HCT116 (cell line): ENCODE measurements at places on chromosomes 5 and 9.

- no peak for DNase-seq
Measured at GRCh38 chr5:58902765-58903164, 319.9 kb downstream of the RAB3C start.

DNA sequence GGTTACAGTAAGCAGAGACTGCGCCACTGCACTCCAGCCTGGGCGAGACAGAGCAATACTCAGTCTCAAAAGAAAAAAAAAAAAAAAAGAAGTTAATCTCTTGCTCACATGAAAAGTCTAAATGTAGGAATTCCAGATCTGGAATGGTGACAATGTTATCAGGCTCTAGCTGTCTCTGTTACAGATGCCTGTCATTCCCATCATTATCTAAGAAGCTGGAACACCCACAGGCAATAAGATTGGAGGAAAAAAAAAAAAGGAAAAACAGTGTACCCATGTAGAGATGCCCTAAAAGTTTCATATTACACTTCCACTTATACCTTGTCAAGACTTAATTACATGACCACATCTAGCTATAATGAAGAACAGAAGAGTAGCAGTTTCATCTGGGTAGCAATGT, 38.2 kb downstream of the PTBP3 start:
- no peak for DNase-seq

GRCh38 chr5:17723876-17724275, 89.6 kb downstream of the TAF11L14 start:
- no peak for DNase-seq

DNA sequence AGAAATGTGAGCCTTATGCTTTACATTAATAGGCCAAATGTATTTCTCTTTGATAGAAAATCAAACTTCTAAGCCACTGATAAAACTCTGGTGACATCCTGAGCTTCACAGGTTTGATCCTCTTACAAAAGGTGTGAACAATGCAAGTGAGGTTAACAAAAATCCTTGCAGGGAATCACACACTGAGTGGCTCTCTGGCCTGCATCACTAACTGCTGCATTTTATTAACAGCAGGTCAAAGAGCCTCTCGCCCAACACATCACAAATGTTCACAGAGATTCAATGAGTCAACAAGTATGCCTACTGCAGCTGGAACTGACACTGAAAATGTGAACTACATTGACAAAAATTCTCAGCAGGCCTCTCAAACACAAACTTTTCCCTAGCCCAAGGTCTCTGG, 122.3 kb downstream of the SEMA5A start:
- no peak for DNase-seq

GRCh38 chr5:81776258-81776657, 25.4 kb upstream of the SSBP2 start:
- DNase-seq, result no peak

DNA sequence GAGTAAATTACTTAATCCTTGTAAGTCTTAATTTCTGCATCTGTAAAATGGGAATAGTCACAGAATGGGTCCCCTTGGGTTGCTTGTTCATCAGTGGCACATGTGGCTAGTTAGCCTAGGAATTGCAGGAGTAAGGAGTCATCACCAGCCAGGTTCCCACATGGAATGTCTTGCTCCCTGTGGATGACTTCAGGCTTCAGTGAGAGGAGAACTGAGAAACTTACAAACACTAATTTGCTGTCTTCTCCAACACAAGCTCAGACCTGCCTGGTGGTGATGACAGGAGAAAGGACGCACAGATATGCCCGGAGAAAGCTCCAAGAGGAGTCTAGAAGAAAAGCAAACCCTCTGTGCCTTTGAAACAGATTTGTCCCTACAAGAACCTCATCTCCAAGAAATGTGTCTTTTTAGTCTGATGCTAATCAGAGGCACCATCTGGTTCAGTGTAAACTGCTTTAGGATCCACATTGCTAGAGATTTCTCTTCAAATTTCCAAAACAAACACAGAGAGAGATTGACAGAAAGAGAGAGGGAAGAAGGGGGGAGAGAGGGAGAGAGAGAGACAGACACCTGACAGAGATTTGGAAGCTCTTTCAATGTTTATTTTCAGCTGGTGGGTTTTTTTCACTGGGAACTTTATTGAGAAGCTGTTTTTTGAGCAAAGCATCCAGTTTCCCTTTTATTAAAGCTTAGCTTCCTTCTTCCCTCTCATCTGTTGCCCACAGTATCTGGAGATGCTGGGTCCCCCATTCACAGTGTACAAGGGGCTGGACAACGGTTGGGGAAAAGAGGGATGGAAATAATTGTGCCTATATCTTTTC, 128.3 kb downstream of the DOCK2 start:
- no peak for DNase-seq

GRCh38 chr9:89680547-89681467, 76.0 kb downstream of the GADD45G start:
- no peak for DNase-seq

- DNase-seq, result no peak
Measured at GRCh38 chr5:32834251-32834650, 123.1 kb downstream of the NPR3 start.

- no peak for DNase-seq
Measured at GRCh38 chr5:140794595-140795258, at the start of gene PCDHA2. Gene PCDHA2, plus strand, starts transcription at chr5:140794852.

DNA sequence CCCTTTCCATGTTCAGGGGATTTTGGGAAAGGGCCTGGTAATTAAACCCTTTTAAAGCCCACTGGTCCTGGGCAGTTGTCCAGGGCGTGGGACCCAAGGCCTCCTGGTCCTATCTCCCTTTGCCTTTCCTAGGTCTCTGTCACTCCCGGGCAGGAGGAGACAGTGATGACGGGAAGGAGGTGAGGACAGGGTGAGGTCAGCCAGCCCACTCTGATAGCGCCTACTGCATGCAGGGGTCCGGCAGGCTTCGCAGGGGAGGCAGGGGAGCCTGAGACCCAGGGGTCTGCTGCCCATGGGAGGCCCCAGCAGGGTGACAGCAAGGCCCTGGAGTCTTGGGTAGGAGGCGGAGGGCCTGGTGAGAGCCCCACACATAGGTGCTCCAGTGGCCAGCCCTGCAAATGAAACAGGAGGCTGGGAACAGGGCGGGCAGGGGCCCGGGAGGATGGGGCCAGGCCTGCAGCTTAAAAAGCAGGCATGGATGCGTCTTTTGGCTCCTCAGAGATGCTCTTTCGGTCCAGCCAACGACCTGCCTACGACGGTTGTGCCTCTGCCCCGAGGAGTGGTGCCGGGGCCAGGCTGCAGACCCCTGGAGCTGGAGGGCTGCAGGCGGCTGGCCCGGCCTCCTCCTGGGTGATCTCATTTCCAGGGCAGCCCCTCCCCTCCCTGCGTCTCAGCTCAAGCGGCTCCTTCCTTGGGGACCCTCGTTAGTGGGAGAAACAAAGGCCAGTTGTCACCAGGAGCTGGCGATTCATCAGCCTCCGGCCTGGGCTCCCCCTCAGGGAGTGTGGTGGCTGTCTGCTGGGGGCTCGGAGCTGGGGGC, 6.7 kb upstream of the RXRA start:
- DNase-seq, result no peak

- DNase-seq, result no peak
Measured at GRCh38 chr5:133751421-133751820, 139.1 kb upstream of the FSTL4 start.

DNA sequence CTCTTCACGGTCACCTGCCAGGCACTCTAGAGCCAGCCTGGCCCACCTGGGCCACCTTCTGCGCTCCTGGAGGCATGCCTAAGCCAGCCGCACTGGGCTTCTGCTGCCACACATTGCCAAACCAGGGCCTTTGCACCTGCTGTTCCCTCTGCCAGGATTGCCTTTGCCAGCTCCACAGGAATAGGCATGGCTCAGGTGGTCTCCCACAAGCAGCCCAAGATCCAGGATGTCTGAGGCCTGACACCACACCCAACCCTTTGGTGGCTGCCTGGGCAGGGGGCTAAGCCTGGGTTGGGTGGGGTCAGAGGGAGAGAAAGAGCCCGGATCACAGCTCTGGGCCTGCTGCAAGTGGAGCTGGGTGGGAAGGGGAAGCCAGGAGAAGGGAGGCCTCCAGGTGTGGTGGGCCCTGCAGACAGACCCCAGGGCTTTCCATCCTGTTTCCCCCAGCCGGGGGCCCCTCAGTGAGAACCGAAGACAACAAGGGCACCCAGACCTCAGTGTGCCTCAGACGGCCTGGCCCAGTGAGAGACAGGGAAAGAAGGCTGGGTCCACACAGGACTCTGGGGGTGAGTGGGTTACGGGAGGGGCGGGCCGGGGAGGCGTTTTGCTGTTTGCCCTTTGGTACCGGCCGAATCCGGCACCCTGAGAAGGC, 672 bp upstream of the SUSD3 start:
- DNase-seq, result no peak

DNA sequence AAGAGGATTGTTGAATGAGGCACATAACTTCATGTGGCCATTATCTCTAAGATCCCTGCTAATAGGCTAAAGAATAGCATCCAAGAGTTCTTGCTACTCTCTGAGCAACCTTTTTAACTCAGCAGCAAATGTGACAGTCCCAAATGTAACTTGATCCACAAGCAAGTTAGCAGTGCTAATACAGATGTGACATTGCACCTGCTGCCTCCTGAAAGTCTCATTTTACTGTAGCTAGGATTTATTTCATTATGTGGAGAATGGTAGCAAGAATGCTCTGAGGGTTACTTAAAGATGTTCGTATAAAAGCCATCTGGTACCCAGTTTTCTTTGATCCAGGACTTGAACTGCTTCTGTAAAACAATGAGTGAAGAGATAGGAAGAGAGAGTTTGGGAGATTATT, 45.8 kb downstream of the CDH10 start:
- no peak for DNase-seq

- no peak for DNase-seq
Measured at GRCh38 chr9:5446451-5447236, 3.7 kb upstream of the CD274 start.

GRCh38 chr5:77973253-77973609, 197.1 kb upstream of the TBCA start:
- DNase-seq, result no peak

- no peak for DNase-seq
Measured at GRCh38 chr9:113360242-113360842, 11.0 kb downstream of the BSPRY start.

GRCh38 chr9:123191260-123191659, 77.1 kb downstream of the STRBP start:
- no peak for DNase-seq

GRCh38 chr5:151012862-151013261, 7.5 kb upstream of the GPX3 start:
- no peak for DNase-seq

- DNase-seq, result no peak
Measured at GRCh38 chr5:54905246-54905795, 80.1 kb downstream of the ESM1 start.

- no peak for DNase-seq
Measured at GRCh38 chr5:73339051-73339575, 109.5 kb downstream of the FOXD1 start.

GRCh38 chr9:109861918-109862317, 81.9 kb downstream of the PALM2AKAP2 start:
- no peak for DNase-seq

- no peak for DNase-seq
Measured at GRCh38 chr5:180649297-180650039, at the start of gene FLT4. Gene FLT4, minus strand, starts transcription at chr5:180649600. Its CDS starts 55 bp downstream, at chr5:180649545.

DNA sequence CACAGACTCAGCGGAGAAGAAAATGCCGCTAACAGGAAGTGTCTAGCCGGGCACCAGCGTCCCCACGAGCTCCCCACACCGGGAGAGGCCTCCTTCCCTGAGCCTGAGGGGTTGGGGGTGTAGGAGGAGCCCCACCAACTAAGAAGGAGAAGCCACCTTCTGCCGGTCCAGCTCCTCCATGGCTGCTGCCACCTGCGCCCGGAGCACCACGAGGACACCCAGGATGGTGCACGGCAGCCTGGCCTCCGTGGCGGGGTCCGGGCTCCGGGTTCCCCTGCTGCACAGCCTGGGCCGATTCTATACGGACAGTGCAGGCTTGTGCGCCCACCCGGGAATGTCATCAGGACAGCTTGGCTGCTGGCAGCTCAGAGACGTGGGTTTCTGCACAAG, 297 bp downstream of the LCN8 start:
- DNase-seq, result no peak

- peak; percentile 38 for DNase-seq
Measured at GRCh38 chr9:35757226-35757891, 3.3 kb upstream of the MSMP start.

- no peak for DNase-seq
Measured at GRCh38 chr5:160048131-160048530, 39.2 kb downstream of the TTC1 start.

DNA sequence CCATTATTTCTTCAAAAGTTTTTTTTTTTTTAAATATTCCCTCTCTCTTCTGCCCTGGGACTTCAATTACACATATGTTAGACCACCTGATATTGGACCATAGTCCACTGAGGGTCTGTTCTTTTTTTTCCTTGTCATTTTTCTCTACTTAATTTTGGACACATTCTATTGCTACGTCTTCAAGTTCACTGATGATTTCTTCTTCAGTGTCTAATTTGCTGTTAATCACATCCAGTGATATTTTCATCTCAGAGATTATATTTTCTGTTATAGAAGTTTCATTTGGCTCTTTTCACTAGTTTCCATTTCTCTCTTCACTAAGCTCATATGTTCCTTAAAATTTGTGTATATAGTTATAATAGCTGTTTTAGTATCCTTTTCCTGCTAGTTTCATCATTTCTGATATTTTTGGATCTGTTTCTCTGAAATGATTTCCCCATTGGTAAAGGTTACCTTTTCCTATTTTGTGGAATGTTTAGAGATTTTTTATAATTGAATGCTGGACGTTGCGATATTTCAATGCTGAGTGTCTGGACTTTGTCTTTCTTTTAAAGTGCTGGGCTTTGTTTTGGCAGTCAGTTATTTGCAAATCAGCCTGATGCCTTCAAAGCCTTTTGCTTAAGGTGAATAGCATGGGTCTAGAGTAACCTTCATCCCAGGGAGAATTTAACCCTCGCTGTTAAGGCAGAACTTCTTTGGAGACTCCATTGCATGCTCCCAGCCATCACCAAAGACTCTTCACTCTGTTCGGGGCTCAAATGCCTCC, 111.8 kb downstream of the TTLL11 start:
- no peak for DNase-seq

DNA sequence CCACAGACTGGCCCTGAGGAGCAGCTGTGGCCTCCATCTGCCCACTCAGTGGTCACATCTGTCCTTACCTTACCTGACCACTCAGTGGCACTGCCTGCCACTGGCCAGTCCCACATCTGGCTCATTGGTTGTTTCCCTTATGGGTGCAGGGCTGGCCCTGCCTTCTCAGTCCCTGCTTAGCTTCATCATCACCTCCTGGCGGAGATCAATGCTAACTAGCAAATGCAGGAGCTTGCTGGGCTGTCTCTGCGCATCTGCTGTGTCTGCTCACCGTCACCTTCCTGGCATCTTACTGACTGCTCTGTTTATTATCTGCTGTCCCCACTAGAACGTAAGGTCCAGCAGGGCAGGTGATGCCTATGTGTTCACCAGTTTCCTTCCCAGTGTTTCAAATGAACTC, 356.9 kb downstream of the SEMA5A start:
- DNase-seq, result no peak

GRCh38 chr5:36576721-36577120, 29.7 kb upstream of the SLC1A3 start:
- DNase-seq, result no peak

DNA sequence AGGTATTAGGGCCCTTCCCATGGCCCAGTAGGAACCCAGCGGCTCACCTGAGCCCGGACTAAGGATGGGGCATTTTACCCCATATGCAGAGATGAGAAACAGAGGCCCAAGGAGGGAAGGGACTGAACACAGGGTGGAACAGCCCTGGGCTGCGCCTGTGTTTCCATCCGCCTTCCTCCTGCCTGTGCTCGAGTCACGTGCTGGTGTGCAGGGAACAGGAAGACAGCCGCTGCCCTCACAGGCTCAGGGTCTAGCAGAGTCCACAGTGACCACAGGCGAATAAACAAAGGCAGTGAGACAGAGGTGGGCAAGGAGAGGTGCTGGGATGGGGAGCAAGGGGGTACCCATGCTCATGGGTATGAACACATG, 129.4 kb downstream of the C9orf50 start:
- DNase-seq, result no peak

GRCh38 chr9:134052491-134052890, 15.3 kb downstream of the BRD3 start:
- DNase-seq, result no peak
